Stimulated activated CD4-positive, alpha-beta T cell treated with anti-CD3 and anti-CD28 coated beads, TNF-alpha, amount 100 ng/mL, for 1 hour (primary cell): ENCODE measurements at places on chromosomes 5 and 9.

DNA sequence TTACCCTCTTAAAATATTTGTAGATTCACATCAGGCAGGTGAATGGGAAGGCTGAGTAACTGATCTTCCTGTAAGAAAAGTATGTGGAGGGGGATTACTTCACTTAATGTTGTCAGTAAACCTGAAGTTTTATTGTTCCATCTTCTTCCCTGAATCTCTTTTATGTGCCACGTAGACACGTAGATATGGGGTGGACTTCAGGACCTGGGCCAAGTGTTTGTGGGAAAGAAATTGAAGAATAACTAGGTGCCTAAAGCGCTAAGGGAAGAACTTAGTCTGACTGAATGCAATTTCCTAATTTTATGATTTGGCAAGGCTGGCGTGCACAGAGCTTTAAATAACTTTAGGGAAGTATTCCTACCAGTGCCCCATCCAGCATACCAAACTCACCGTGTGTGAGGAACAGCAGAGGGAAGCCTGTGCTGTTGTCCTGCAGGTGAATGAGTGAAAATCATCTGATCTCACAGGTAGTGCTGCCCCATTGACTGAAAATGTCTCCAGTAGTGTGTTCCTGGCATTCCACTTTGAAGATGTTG, 323.4 kb downstream of the KDM4C start:
- no peak for DNase-seq

DNA sequence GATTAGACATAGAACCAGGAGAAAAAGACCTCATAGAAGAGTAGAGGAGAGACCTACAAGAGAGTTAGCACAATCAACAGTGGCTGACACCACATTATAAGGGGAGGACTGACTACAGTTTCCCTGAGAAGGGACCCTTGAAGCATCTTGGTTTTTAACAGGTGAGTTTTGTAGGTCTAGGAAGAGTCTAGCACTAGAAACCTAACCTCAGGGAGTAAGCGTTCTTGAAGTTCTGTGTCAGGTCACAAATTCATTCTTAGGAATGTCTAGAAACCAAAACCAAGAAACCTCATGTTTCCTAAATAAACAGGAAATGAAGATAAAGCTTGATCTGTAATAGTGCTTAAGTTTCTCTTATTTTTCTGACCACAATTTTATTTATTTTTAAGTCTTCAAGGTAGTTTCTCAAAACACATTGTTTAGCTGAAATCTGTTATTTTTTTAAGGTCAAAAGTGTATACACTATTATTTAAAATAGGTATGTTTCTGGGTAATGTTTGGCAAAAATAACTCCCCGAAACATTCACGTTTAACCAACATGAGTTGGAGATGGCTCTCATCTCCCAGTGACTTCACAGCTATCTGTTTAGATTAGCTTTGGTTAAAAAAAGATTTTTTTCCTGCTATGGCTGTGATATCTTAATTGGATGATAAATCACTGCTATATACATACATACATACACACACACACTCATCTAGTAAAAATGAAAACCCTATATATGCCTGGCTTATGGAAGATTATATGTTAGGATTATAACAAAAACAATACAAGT, 37.1 kb downstream of the MAP3K1 start:
- DNase-seq, result no peak

DNA sequence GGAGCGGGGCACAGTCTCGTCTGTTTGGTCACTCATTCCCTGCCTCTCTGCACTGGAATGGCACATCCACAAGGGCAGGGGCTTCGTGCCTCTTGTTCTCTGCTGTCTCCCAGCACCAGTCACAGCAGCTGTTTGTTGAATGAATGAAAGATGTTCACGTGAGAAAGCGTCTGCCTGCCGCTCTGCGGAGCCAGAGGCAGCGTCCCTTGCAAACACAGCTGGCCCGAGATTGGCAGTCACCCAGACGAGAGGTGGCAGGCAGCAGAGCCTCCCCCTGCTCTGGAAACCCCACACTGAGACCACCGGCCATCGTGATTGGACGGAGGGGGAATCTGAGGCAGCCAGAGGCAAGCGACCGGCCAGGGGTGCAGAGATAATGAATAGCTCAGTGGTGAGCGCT, 6.0 kb upstream of the FAM163B start:
- DNase-seq, result no peak

- DNase-seq, result no peak
Observed at GRCh38 chr5:96120120-96120519, 158.5 kb upstream of the ELL2 start.

- DNase-seq, result no peak
Observed at GRCh38 chr9:97510797-97511654, 9.6 kb downstream of the TMOD1 start.

DNA sequence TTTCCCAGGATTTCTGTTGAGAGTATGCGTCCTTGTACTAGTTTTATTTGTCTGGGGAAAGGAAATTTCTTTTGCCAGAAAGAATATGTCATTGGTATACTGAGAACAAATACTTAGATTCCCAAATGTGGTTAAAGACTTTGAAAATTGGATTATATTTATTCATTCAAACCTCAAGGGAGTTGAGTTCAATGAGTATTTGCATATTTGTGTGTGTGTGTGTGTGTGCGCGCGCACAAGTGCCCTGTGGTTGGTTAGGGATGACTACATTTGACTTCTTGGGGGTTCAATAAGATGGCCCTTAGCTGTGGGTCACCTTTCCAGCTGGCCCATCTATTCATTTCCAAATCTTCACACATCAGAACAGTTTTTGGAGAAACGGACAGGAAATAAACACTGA, 4.9 kb downstream of the RXFP3 start:
- DNase-seq, result no peak

DNA sequence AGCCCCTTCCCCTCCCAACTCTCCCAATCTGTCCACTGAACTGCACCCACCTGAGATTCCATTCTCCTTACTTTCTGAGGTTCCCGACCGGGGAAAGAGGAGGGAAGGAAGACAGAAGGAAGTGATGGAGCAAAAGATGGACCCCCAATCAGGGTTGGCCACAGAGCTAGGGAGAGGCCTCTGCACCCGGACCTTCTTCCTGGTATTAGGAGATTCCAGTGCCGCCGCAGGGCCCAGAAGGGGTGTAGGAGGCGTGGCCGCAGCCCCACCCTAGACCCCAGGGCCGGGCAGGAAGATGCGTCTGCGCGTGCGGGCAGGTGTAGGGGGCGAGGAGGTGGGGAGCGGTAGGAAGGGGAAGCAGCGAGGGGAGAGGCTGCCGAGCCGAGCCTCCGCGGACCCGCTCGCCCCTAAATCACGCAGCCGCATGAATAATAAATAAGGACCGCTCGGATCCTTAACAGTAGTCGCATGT, 104.2 kb upstream of the MVB12B start:
- DNase-seq, result no peak

- DNase-seq, result no peak
Observed at GRCh38 chr5:171705830-171706468, 79.7 kb upstream of the SMIM23 start.
